ENCODE measurements at places on chromosomes 16 and 17.
A peak's percentile ranks its signal among the peaks of the same experiment; 100 is the strongest.

GRCh38 chr16:56518425-56518824 lies 1.4 kb downstream of the BBS2 start:
- no peak for DNase-seq

- no peak for DNase-seq
Observed at GRCh38 chr16:57959121-57959520, 11.8 kb downstream of the CNGB1 start.

DNA sequence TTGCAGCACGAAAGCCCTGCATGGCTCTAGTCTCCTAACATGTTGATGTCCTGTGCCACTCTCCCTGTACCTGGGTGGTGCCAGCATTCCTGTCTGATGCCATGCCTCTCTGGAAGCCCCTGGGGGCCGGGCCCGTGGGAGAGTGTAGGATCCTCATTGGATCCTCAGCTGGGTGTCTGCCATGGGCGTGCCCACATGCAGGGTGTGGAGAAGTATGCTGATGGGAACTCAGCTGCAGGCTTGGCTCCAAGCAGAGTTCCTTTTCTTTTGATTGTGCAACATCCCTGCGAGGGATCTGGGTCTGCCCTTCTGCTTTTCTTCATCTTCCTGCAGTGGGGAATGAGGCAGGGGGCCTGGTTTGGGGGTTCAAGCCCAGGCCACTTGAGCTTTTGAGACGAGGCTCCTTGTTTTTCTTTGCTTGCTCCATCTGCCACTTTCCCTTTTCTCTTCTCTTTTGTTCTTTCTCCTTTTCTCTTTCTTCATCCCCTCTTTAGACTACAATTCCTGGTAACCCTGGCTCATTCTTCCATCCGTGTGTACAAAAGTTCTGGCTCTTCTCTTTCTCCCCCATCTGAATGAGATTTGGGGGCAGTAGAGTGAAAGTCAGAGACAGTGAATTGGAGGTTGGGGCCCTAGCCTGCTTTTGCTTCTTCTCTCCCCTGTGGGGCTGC lies 32.9 kb downstream of the KSR1 start:
- DNase-seq: no peak

DNA sequence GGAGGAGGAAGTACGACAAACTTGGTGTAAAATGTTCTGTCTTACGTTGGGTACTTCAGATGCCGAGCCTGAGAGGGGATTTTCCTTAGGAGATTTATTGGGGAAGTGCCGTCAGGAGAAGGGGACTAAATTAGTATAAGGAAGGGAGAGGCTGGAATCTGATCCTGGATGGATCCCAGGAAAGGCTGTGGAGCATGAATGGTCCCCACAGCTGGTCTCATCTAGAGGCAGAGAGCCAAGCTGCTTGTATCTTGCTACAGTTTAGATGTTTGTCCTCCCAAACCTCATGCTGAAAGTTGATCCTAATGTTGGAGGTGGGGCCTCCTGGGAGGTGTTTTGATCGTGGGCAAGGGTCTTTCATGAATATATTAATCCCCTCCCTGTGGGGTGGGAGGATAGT lies 798.4 kb upstream of the EEF2KMT start:
- DNase-seq: no peak

- DNase-seq: no peak
Observed at GRCh38 chr17:48328457-48328856, 101.6 kb downstream of the SKAP1 start.

DNA sequence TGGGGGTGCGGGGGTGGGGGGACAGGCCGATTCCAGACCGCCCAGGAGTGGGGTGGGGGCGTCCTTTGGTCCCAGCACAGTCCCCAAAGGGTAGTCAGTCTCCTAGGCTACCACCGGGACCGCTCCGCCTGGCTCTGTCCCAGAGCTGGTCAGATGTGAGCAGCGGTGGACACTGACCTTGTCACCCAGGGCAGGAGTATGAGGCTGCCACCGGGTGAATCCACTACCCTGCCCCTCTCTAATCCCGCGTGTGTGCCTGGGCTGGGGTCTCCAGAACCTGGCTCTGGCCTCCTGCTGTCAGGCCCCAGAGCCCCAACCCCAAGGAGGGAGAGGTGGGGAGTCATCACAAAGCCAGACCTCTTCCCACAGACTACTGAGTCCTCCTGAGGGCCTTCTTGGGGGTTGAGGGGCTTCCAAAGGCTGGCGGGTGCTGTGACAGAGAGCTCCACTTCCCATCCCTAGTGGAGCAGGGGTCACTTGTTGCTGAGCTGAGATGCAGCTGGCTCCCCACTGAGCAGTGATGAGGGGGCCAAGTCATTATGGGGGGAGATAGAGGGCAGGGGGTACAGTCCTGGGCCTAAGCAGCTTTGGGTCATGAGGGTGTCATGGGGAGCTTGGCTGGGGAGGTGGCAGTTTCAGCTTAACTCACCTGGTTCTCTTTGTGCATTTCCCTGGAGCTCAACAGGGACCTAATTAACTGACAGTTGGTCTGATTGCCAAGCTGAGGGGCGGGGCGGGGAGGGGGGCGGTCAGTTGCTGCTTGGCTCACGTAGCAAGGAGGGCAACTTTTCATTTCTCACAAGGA lies 1.2 kb downstream of the PPP1R1B start:
- no peak for DNase-seq

GRCh38 chr16:10088380-10088793 lies 93.8 kb downstream of the GRIN2A start:
- DNase-seq: no peak

- DNase-seq: no peak
Observed at GRCh38 chr17:29716566-29716965, 93.9 kb upstream of the CORO6 start.

- no peak for DNase-seq
Observed at GRCh38 chr16:23908790-23909189, 73.0 kb downstream of the PRKCB start.

DNA sequence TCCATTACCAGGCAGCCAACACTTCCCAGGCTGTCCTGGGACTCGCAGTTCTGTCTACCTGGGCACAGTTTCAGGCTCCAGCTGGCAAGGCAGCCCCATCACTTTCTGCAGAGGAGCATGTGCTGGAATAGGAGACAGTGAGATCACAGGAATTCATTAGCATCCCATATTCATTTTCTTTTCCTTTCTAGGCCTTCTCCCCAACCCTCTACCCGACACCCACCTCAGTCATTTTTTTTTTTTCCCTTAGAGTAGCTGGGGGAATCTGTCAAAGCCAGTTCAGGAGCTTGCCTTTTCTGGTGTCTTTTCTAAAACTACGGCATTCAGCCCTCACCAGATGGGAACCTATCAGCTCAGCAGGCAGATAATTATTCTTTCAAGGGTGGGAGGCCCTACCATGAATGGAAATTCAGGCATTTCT lies 42.4 kb upstream of the FBXO47 start:
- DNase-seq: no peak

GRCh38 chr16:50996830-50997186 lies 154.3 kb downstream of the SALL1 start:
- no peak for DNase-seq

DNA sequence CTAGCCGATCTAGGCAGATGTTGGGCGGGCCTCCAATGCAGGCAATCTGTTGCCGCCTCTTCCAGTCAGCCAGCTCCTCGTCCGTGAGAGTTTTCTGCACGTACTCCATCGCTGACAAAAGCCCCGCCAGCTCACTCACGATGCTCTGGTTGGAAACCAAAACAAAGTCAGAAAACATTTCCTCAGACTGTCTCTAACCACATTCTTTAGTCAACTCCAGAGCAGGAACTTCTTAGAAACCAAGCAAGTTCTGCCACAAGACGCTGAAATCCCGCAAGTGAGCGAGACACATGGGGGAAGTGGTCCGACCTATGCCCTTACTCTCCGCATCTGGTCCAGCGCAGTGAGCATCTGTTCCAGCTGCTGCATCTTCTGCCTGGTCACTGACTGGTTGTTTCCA lies 49.1 kb downstream of the STAT5A start:
- no peak for DNase-seq

DNA sequence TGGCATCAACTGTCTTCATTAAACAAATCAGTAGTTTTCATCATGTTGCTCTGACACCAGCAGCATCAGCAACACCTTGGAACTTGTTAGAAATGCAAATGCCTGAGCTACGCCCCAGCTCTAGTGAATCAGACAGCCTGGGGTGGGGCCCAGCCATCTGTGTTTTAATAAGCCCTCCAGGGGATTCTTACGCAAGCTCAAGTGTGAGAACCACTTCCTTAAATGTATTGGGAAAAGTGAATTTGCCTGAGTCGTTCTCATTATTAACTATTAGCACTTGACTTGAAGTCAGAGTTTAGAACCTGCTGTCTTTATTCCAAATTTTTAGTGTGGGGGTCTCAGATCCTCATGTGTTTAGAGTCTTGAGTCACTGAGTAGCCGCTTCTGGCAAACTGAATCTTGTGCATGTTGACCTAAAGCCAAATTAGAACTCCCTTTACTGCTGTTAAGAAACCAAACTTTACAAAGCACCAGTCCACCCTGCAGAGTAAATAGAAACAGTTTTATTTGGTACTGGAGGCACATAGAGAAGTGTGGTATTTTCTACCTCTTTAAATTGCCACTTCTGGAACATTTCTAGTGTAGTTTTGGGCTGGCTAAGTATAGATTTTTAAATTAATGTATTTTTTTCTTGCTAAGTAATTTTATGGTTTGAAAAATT lies 137.4 kb upstream of the COX10 start:
- no peak for DNase-seq

DNA sequence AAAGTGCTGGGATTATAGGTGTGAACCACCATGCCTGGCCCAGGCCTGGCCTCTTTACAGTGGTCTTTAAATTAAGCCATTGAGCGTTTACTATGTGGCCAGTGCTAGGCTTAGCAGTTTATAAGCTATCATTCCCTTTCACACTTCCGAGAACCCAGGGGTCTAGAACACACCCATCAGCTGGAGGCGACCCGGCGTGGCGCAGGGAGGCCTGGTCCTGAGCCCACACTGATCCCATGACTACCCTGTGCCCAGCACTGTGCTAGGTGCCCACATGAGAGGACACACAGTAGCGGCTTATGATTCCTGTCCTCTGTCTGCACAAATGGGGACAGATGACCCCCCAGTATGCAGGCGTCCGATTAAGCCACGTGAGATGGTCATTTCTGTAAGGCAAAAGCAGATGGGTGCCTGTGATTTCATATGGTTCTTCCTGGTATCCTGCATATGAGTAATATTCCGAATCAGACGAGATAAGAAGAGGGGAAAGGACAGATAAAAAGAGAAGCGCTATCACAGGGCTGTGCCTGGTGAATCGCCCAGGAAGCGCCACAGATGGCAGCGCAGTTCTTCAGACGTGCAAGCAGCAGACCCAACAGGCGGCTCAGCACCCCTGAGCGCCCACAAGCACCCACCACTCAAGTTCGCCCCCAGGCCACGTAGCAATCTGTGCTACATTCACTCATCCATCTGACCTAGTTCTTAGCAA lies 5.3 kb downstream of the OSGIN1 start:
- no peak for DNase-seq

DNA sequence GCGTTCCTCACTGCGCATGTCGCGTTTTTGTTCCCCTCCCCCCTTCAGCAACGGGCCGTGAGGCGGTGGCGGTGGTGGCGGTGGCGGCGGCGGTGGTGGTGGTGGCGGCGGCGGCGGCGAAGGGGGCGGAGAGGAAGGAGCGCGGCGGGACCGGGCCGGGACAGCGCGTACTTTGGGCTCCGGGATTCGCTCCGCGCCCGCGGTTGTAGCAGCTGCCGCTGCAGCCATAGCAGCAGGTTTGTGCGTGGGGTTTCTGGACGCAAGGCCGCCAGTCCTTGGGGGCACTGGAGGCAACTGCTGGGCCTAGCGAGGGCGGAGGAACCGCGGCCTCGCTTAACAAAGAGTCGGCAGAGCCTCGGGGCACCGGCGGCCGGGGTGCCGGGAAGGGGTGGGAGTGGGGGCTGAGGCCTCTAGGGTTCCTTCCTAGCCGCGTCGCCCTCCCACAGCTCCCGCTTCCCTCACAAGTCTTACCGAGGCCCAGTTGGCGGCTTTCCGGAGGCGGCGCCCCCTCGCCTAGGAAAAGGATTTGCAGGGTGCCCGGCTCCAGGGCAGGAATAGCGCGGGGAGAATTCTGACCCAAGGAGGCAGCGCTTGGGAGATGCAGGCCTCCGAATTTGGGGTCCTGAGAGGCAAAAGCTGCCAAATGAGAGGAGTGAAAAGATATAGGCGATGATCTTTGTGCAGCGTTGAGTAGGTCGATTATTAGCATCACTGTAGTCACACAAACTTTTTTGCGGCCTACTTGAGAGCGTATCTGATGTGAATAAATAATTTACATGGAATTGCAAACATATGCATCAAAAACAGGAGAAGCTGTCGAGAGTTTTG lies at the start of gene DDX42:
Gene DDX42 (plus strand): TSS at position 30 of the 828 bp plus-strand sequence. CDS start 12,880 bp downstream, outside the sequence.
- no peak for DNase-seq

GRCh38 chr16:85733839-85734170 lies 17.1 kb downstream of the C16orf74 start:
- DNase-seq: no peak

- no peak for DNase-seq
Observed at GRCh38 chr17:57099165-57099564, 14.1 kb downstream of the AKAP1 start.

- no peak for DNase-seq
Observed at GRCh38 chr17:67358612-67359011, 7.8 kb downstream of the PSMD12 start.

GRCh38 chr17:19800571-19800970 lies 52.5 kb upstream of the ALDH3A1 start:
- no peak for DNase-seq

DNA sequence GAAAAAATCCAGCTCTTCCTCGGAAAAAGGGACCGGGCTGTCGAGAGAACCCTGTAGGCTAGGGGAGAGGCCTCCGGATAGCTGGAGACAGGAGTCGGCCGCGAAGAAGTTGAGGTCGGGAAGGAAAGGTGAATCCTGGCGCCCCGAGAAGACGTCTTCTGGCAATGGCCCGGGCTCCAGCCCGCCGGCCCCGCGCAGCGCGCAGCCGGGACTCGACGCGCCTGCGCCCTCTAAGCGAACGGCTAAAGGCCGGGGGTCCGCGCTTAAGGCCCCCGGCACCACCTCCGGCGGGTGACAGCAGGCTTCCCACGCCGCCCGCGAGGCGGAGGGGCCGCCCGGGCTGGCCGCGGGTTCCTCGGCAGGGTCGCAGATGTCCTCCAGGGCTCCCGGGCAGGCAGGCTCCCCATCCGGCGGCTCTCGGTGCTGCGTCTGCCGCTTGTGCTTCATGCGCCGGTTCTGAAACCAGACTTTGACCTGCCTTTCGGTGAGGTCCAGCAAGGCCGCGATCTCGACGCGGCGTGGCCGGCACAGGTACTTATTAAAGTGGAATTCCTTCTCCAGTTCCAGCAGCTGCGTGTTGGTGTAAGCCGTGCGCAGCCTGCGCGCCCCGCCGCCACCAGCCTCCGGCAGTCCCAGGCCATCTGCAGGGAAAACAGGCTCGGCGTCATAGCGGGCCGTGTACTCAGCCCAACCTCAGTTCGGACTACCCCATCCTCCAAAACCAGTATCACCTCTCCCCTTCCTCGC lies 1.6 kb downstream of the HOXB2 start:
- DNase-seq: peak; percentile 26

DNA sequence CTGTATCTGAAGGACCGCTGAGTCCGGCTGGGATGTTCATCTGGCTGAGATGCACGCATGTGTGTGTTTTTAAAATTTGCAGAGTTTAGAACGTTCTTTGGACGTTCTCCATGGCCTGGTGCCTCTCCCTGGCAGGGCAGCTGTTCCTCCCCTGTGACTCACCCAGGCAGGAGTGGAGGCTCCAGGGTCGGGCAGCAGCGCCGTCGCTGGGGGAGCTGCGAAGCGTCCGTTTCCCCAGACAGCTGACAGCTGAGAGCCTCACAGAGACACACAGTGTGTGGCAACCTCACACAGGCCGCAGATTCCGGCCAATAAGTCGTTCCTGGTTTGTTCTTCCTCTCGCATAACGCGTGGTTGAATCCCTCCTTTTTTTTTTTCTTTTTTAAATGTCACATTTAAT lies 80.6 kb downstream of the OR1D5 start:
- peak; percentile 69 for DNase-seq
